ENCODE measurements at places on chromosomes 4 and X.

DNA sequence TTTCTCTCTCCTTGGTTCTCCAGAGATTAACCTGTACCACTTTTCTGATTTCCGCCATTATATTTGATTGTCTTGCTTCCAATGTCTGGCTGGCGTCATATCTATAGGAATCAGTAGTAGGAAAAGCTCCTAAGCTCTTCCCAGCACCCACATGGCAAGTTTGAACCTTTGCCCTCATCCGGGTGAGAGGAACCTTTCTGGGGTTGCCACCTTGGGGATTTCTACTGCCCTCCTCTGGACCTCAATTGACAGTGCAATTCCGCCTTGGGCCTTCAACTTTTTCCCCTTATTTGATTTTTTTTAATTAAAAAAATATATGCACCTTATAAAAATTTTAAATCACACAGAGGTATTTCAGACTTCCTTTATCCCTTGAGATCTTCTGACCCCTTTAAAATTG, 2.0 kb upstream of the CXorf66 start:
- no peak for DNase-seq

DNA sequence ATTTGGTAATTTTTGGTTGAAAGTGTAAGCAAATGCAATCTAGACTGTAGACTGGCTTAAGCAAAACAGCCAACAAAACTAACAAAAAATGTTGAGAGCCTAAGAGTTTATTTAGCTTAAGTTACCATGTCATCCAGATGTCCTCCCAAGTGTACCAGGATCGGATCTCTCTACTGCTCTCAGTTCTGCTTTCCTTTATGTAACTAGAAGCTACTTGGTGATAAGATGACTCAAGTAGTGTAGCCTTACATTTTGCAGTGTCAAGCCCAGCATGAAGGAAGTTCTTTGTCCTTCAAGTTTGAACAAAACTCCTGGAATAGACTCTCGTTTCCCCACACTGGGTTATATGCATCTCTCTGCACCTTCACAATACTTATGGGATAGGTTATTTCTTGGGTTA, 1500.0 kb downstream of the STIM2 start:
- no peak for DNase-seq

DNA sequence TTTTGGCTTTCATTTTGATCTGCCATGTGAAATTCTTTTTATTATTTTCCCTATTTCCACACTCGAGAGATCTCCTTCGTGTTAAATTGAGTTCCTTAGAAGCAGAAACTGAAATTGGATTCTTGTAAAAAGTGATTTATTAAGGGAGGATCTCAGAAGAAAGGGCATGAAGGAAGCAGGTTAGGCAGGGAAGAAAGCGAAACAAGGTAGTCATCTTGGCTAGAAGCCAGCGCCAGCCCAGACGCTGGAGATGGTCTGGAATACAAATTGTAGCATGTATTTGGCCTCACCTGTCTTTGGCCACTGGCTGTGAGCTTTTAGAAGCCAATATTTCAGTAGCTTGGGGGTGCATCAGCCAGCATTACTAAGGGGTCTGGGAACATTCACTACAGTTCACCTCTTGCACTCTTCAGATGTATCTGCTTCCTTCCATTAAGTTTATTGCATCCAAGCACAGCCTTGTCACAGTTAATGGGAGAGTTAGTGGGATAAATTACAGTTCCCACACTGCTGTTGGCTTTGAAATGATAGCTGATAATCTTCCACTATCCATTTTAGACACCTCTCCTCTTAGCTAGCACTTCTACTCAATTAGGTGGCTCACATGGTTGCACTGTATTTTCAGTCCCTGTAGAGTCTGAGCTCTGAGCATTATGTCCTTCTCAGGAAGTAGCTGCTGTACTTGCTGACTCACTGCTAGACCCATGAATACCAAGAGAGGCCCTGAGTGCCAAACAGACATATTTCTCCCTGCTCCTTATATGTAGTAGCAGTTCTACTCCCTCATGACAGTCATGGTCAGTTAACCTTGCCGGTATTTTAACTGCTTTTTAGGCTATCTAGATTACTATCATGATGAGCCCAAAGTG, 14.6 kb downstream of the GRXCR1 start:
- DNase-seq, result no peak

DNA sequence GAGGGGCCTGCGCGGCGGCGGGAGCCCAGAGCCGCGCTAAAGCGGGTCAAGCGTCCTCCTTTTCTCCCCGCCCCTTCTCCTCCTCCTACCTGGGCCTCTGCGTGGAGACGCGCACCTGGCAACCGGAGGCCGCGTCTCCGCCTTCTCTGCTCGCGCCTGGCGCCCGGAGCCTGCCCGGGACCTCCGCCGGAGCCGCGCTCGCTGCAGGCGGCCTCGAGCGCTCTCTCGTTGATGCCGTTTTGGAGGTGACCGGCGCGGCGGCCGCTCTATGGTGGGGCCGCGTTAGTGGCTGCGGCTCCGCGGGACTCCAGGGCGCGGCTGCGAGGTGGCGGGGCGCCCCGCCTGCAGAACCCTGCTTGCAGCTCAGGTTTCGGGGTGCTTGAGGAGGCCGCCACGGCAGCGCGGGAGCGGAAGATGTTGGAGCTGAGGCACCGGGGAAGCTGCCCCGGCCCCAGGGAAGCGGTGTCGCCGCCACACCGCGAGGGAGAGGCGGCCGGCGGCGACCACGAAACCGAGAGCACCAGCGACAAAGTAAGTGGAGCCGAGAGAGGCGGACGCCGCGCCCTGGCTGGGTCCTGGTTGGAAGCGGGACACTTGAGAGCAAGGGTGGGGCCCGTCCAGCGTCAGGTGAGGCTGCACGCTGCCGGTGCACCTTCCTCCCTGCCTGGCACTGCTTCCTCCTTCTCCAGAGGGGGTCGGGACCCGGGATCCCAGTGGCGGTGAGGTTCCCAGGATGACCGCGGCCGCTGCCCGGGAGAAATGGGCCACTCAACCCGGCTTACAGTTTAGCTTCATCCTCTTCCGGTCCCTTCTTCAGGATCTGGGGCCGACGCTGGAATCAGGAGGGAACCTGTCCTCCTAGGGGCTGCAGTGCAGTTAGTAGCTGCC, at the start of gene CDS1:
Gene CDS1 (plus strand): TSS at position 140 of the 888 bp plus-strand sequence. CDS start 275 bp downstream, at position 415.
- DNase-seq, result peak; percentile 14

GRCh38 chrX:38279188-38279587, 48.1 kb downstream of the RPGR start:
- no peak for DNase-seq

GRCh38 chr4:111632641-111633151, 512.6 kb upstream of the FAM241A start:
- no peak for DNase-seq

DNA sequence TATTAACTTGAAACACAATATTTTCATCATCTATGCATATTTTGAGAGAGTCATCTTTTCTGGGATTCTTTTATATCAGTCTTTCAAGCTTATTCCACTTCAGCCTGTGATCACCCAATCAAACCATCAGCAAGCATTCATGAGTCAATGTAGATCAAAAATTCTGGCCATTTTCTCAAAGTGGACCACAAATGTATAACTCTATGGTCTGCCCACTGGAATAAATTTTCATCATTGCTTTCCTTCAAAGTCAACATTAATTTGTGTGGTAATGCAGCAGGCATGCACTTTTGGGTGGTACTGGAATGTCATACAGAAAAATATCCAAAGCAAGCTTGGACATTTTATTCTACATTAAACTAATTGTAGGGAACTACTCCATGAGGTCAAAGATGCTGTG, 1013.0 kb downstream of the STIM2 start:
- no peak for DNase-seq

GRCh38 chrX:120014354-120015130, 62.9 kb downstream of the RHOXF2B start:
- no peak for DNase-seq

DNA sequence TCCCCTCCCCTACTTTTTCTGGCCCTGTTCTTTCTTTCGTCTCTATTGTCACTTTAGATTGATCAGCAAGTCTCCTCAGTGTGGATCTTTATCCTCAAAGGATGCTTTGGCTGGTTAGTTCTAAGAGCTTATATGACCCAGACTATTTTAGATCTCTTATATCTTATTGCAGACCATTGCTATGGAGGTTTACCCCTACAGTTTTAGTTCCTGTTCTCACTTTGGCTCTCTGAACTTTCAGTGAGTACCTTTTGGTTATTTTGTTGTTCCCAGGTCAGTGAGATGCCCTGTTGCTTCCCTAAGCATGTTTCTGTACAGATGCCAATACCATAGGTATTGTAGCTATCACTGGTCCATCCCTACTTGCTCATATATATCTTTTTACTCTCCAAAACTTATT, 24.0 kb upstream of the MED14 start:
- DNase-seq, result no peak

DNA sequence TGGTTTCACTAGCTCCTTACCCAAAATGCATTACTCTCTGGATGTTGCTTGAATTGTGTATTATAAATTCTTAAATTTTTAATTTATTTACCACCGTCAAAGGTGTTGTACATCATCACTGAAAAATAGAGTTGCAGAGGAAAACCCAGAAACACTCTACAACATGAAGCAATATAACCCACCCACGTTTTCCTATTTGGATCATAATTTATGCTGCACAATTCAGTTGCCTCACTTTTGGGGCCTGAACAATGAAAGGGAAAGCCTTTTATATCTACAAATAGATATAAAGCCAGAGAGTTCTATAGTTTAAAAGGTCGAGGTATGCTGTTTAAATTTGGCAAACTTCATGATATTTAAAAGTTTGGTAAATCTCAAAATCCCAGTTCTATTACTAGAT, 115.4 kb downstream of the MGST2 start:
- no peak for DNase-seq

- no peak for DNase-seq
These were observed 8.1 kb upstream of the HCCS start for GRCh38 chrX:11103006-11103405.

DNA sequence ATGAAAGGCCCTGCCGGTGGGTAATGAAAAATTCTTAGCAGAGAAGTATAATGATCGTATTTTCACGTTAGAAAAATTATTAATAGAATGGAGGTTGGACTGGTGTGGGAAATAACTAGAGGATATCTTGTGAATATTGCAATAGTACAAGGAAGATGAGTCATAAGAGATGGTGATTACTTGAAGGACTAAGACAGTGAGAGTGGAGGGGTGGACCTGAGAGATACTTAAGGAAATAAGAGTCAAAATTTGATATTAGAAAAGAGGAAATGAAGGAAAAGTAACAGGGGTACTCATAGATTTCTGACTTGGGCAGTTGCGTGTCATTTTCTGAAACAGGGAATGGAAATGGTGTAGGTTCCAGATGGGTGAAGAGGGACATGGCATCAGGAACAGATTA, 1.7 kb upstream of the USP53 start:
- DNase-seq, result no peak

- no peak for DNase-seq
These were observed 305.7 kb upstream of the BOD1L1 start for GRCh38 chr4:13933191-13933590.

DNA sequence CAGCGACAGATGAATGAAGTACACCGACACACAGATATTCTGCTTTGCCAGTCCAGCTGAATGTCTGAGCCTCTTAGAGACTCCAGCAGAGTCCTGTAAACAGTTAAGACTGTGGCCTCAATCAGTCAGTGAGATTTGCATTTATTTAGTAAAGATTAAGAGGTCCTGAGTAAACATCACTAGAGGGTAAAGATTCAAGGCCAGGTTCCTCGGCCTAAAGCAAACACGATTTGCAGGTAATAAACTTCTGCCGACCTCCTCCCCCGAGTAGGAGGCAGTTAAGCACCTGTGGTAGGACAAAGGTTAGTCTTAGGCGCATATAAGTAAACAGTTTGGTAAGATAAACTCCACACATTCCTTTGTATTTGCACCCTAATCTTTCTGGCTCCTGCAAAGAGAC, 99.6 kb downstream of the CFAP47 start:
- DNase-seq, result no peak

DNA sequence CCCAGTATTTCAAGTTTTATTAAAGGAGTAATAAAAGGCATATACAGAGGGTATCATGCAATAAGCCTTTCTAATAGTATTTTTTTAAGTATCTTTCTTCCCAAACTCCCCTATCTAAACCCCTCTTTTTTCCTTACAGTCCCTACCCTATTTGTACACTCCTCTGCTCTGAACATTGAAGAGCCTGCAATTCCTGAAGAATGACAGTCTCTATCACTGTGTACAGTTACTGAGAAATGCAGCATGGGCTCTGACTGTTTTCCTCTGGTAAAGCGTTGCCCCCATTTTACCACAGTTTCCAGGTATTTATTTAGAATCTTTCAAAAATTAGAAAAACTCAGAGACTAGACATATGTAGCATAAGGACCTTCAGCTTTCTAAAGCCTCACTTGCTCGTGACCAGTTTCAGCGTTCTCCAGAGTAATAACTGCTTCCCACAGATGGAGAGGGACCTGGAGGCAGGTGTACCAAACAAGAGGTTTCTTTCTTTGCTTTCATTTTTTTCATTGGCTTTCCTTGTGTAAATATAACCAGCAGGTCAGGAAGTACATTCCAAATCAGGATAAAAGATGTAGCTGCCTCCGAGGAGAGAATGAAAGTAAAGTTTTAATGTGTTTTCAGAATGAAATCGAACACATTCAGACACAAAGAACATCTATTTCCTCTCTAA, 230.8 kb downstream of the CFAP299 start:
- no peak for DNase-seq

DNA sequence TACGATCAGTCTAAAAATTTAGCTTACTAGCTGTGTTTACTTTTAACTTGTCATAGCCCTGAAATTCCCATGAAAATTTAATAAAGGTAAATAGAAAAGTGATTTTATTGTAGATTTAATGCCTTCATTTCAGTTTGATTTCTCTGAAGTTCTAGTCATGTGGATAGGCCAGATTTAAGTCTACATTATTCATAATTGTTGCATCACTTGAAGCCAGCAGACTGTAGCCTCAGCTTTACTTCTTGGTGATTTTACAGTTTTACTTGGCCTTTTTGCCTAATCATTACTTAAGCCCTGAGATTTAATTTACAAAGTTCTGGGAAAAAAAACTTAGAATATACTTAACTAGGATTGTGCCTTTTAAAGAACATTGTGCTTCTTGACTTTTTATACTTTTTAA, 73.5 kb upstream of the FHDC1 start:
- no peak for DNase-seq

DNA sequence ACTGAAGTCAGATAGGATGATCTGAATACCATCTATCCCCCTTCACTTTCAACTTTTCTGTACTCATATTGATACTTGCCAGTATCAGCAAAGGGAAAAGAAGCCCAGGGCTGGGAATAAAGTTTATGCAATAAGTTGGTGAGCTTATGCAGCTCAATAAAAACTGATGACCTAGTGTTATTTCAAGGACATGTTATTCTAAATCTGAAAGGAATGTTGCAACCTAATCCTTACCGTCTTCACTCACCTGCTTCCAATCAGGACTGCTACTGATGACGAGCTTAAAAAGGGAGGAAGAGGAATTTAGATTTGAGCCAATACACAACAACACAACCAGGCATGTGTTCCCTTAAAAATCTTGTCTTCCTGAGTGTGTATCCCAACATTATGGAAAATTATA, 419.9 kb downstream of the SPRY1 start:
- DNase-seq, result no peak

GRCh38 chrX:74259885-74260491, 44.0 kb upstream of the ZCCHC13 start:
- no peak for DNase-seq

GRCh38 chr4:137083571-137084135, 448.6 kb downstream of the PCDH18 start:
- DNase-seq, result no peak

Measured in left ventricle myocardium inferior (tissue), 1 donor.